ENCODE measurements at places on chromosomes 3 and 15.

DNA sequence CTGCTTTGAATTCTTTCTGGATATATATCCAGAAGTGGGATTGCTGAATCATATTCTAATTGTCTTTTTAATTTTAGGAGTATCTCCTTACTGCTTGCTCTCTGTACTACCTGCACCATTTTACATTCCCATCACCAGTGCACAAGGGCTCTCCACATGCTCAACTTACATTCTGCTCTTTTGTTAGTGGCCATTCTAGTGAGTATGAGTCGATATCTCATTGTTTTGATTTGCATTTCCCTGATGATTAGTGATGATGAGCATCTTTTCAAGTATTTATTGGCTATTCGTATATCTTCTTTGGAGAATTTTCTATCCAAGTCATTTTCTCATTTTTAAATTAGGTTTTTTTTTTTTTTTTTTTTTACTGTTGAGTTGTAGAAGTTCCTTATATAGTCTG lies 29.5 kb downstream of the PFN2 start:
- DNase-seq: no peak

DNA sequence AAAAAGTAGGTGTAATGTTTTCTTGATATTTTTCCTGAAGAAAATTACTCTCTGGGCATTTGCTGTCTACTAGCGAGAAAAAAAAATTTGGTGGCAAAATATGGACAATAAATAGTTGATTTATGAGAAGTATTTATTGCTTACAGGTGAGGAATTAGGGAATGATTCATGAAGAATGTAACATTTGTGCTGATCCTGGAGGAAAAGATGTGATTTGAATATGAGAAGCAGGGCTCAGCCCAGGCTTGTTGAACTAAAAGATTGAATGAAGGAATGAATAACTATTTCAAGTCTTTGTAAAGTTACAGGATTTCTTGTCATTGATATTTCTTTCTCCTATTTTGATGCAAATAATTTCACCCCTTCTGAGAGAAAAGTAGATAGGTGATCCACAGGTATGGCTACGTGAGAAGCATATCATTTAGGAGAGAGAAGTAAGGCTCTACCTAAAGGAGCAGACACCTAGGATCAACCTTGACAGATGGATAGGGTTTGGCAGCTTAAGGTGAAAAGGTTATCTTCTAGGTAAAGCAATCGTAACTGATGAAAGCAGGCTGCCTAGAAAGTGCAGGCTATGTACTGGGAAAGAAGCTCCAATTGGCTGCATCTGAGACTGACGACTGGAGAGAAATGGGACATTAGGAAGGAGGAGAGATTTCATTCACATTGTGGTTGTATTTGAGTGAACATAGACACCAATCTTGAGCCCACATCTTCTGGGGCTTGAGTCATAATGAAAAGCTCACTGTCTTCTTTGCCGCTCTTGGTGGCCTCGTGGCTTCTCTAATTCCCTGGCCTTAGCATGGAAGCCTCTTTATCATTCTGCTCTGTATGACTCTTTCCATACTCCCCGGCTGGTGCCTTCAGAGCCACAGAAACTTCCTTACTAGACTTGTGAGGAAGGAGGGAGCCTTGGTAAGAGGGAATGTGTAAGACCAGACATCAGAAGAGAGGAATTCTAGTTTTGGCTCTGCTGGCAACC lies 106.5 kb downstream of the P3H2 start:
- no peak for DNase-seq

DNA sequence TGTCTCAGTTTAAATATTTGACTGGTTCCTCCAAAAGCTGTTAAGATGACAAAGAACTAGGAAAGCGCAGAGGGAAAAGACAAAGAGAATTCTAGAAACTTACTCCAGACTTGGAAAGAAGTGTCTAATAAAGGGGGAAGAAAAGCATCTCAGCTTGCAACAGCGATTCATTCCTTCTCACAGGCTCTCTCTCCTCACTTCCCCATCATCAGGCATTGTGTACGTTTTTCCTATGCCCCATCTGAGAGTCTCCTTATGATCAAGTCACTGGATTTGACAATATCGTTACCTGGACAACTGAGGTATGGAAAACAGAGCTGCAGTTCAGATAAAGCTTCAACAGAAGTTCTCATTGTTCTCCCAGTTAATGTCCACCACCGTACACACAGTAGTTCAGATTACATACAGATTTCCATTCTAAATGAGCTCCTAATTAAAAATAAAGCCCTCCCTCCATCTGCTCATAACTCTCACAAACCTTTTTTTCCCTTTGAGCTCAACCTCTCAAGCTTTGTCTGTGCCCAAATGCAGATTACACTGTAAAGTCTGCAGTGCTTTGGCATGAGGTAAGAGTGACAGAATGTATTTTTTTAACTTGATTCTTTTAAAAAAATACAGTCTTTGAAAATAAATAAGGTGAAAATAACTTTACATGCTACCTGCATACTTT lies 254.4 kb upstream of the THBS1 start:
- DNase-seq: no peak

DNA sequence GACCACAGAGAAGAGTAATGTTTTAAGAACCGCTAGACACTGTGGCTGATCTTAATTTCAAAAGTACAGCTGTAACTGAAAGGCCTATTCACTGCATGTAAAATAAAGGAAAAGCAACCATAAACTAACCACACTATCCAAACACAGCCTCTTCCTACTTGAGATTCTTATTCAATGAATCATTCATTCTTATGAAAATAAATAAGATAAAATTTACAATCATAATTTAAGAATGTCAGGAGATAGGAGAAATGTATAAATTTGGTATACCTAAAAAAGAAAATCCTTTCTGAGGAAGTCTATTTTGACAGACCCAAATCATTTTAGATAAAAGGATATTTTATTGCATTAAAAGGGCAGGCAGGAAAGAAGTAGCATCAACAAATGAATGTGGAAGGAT lies 533.5 kb upstream of the ZNF385D start:
- DNase-seq: peak; percentile 63

DNA sequence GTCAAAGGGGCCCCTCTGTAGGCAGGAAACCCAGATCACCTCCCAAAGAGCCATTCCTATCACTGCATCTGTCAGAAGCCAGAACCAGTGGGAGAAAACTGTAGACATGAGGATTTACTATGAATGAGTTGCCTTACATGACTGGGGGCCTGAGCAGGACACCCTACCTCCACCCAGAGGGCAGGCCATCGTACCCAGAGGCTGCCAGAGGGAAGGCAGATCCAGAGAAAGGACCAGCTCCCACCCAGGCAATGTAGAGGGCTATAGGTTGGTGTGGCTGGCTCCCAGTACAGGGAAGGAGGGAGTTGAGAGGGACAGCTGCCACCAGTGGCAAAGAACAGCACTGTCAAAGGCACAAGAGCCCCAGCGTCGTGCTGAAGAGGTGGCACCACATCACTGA lies 233.2 kb downstream of the OCA2 start:
- DNase-seq: no peak

GRCh38 chr3:33041909-33042308 lies 55.0 kb downstream of the GLB1 start:
- no peak for DNase-seq

GRCh38 chr3:129571605-129572547 lies 28.9 kb downstream of the H1-8 start:
- DNase-seq: no peak

GRCh38 chr3:126357295-126358037 lies at the start of gene KLF15:
Gene KLF15 (minus strand): TSS chr3:126357408. CDS start chr3:126352922, 4,486 bp downstream.
- peak; percentile 47 for DNase-seq

DNA sequence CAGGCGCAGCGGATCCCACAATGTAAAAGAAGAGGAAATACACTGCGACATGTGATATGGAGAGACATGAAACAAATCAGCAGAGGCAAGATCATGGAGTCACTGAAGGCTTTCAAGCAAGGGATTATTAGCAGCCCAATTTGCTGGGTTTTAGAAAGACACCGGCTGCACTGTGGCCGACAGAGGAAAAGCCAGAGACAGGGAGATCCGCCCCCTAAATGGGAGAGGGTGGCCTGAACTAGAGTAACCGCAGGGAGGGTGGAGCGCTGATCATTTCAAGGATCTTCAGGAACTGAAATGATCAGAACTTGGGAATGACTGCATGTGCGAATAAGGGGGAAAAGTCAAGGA lies 612 bp upstream of the C15orf40 start:
- no peak for DNase-seq

DNA sequence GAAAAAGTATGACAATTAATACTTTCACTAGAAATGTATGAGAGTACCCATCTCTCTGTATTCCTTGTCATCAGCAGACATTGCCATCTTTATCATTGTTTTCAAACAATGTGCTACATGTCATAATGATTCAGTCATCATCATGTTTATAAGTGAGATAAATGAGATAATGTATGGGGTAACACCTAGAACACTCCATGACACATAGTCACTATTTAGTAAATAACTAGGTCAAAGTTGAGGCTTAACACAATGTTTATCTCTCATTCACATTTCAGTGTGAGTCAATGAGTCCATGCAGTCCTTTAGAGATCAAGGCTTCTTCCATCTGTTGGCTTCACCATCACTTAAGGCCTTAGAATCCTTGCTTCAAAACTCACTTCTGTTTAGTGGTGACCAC lies 70.0 kb downstream of the NLGN1 start:
- no peak for DNase-seq

GRCh38 chr3:176789281-176789705 lies 408.0 kb downstream of the TBL1XR1 start:
- DNase-seq: no peak

- no peak for DNase-seq
Observed at GRCh38 chr3:49722896-49723295, 855 bp downstream of the GMPPB start.

- no peak for DNase-seq
Observed at GRCh38 chr3:183491923-183492848, 63.3 kb downstream of the KLHL6 start.

GRCh38 chr3:120682095-120682681 lies at the start of gene HGD:
Gene HGD (minus strand): TSS chr3:120682239. CDS start chr3:120682111, 128 bp downstream.
- DNase-seq: no peak

GRCh38 chr15:91150502-91151160 lies 50.6 kb downstream of the SV2B start:
- no peak for DNase-seq

- DNase-seq: no peak
Observed at GRCh38 chr3:113531826-113532697, at the start of gene SIDT1. Gene SIDT1 (plus strand): TSS chr3:113532555. CDS start chr3:113533022, 467 bp downstream.

- no peak for DNase-seq
Observed at GRCh38 chr3:27456554-27456953, 27.6 kb downstream of the SLC4A7 start.

GRCh38 chr3:63338351-63338750 lies 60.2 kb downstream of the SYNPR start:
- DNase-seq: no peak

DNA sequence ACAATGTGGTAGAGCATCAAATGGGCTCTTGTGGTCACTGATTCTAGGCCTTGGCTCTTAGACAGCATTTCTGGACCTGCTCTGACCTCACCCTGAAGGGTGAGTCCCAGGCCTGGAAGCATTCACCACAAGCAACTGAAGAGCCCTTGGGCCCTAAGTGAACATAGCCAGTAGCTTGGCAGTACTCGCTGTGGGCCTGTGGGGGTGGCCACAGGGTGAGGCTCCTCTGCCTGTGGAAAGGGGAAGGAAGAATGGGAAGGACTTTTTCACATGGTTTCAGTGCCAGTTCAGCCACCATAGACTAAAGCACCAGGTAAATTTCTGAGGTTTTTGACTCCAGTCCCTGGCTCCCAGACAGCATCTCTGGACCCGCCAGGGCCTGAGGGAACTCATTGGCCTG lies 5.1 kb upstream of the ZSCAN2 start:
- no peak for DNase-seq
